ENCODE measurements at places on chromosomes 2 and 18.

GRCh38 chr2:69559442-69560146 lies 83.9 kb downstream of the AAK1 start:
- no peak for DNase-seq

- no peak for DNase-seq
Measured at GRCh38 chr2:226699321-226699720, 100.3 kb downstream of the IRS1 start.

GRCh38 chr2:134189009-134189720 lies 64.7 kb upstream of the MGAT5 start:
- DNase-seq, result no peak

DNA sequence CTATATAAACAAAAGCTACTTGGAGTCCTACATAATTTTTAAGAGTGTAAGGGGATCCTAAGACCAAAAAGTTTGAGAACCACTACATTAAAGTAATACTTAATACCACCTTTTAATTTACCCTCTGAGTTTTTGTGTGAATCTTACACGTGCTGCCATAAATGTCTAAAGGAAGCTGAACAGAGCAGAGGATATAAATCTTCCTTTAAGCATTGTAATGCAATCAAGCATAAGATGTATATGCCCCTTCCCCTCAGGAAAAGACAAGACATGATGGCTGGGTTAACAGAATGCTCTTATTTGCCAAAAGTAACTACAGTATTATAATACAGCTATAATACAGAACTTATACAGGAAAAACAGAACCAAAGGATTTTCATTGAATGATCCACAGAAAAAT lies 2.9 kb downstream of the ESCO1 start:
- no peak for DNase-seq

DNA sequence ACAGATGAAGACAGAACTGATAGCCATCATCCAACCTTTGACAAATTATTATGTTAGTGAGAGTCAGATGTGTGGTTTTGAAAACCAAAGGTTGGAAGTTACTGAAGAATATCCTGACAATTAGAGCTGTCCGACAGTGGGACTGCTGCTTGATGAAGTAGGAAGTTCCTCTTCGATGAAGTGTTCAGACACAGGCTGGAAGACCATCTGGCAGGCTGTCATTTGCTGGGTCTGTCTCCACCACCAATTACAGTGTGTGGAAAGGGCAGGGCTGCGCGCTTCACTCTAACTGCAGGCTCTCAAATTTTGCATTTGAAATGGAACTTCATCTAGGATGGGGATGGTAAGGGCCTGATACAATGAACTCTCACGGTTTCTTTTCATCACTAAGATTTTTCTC lies 313.8 kb downstream of the PIK3C3 start:
- DNase-seq, result no peak

- no peak for DNase-seq
Measured at GRCh38 chr2:46886268-46887027, 29.2 kb downstream of the MCFD2 start.

DNA sequence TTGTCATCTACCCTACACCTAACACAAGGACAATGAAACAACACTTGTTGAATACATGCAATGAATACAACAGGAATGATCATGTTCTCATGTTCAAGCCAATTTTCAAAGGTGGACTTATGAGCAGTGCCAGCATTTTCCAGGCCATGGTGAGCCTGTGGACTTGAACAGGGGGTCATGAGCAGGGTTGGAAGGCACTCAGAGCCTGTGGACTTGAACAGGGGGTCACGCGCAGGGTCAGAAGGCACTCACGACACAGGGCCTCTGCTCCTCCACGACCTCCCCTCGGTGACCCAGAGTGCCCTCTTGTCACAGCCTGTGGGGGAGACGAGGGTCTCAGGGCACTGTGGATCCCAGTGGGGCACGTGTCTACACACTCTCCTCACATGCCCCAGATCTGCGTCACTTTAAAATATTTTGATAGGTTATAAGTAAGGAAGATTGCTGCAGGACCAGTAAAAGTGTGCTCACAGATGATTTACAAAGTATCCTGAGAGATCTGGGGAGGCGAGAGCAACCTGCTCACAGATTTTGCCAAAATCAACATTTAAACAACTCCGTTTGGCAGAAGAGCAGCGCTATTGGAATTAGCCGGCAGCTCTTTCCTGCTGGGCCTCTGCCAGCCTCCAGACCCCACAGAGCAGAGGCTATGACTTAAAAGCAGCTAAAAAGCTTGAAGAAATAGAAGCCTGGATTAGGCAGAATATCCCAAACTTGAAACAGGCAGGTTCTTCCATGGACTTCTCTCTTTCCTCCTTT lies 121.9 kb downstream of the TMEM18 start:
- DNase-seq, result no peak

DNA sequence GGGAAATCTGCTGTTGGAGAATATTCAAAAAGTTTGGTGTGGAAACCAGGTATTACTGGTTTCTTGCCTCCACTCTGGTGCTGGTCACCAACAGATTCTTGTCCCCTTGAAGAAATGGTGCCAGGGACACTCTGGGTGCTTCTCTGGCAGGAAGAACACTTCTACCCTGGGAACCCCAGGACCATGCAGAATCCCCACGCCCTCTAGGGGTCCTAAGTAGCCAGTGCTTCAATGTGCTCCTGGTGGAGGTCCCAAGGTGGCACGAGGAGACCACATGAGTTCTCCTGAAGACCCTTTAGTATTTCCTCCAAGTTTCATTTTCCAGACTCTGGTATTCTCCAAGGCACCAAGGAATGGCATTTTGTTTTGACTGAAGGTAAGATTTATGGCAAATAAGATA lies 380.6 kb downstream of the TSN start:
- DNase-seq, result no peak

DNA sequence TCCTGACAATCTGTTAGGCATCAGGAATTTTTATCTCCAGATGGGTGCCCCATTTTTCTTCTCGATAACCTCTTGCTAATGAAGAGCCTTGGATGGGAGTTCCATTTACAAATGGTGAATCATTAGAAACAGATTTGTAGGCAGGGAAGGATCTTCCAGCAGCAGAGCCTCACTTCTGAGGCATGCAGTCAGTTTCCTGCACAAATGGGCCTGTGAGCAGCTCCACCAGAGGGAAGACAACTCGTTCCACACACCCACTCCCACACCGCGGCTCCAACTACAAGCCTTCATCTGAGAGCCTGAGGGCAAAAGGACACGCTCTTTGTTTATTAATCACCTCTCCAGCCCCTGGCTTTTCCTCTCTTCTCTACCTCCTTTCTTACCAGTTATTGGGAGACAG lies 108.5 kb downstream of the CTAGE1 start:
- DNase-seq, result peak; percentile 31

DNA sequence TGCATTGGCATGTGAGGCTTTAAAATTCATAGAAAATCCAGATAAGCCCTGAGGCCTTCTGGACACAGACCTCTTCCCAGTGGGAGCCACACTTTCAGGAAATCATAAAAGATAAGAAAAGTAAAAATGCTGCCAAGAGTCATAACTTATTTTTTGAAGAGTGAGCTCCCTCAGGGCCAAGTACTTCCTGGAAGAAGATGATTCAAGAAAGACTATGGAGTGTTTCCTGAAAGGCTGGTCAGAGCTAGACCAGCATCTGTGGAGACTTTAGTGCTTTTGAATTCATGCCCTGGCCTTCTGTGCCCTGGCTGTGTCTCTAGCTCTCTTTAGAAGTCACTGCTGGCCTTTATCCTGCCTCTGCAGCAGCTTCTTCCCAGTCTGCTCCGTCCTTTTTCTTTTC lies 6.4 kb upstream of the XDH start:
- DNase-seq, result peak; percentile 43

- no peak for DNase-seq
Measured at GRCh38 chr2:143428700-143429099, 299.5 kb downstream of the ARHGAP15 start.

- no peak for DNase-seq
Measured at GRCh38 chr2:137173463-137173862, 408.1 kb downstream of the THSD7B start.

- no peak for DNase-seq
Measured at GRCh38 chr2:242064364-242065250, 195.1 kb downstream of the RTP5 start.

- DNase-seq, result no peak
Measured at GRCh38 chr2:239298116-239298804, 102.6 kb downstream of the HDAC4 start.

DNA sequence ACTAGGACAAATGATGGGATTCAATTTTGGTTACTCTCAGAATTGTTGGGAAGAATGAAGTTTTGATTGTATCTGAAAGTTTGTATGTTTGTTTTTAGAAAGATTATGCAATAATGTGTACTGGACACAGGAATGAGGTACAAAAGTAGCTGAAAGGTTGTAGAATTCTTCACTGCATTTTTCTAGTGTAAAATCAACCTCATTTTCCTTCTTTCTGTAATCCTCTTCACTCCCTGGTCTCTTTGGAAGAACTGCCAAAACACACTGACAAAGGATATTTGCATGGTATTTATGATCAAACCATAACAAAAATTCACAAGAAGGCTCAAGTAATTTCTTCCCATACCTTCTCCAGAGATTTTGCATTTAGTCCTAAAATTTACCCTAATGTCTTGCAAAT lies 110.7 kb downstream of the ZEB2 start:
- DNase-seq, result no peak

Measured in BJ (cell line).